ENCODE measurements at places on chromosomes 11 and 22.

DNA sequence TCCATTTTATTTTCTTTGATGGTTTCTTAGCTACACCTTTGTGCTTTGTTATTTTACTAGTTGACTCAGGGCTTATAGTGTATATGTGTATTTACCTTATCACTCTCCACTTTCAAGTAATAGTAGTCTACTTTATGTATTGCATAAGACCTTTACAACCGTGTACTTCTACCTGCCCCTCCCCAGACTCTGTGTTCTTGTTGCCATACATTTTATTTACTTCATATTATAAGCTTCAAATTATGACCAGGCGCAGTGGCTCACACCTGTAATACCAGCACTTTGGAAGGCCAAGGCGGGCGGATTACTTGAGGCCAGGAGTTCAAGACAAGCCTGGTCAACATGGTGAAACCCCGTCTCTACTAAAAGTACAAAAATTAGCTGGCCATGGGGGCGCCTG, 28.2 kb upstream of the CTSD start:
- DNase-seq, result no peak

DNA sequence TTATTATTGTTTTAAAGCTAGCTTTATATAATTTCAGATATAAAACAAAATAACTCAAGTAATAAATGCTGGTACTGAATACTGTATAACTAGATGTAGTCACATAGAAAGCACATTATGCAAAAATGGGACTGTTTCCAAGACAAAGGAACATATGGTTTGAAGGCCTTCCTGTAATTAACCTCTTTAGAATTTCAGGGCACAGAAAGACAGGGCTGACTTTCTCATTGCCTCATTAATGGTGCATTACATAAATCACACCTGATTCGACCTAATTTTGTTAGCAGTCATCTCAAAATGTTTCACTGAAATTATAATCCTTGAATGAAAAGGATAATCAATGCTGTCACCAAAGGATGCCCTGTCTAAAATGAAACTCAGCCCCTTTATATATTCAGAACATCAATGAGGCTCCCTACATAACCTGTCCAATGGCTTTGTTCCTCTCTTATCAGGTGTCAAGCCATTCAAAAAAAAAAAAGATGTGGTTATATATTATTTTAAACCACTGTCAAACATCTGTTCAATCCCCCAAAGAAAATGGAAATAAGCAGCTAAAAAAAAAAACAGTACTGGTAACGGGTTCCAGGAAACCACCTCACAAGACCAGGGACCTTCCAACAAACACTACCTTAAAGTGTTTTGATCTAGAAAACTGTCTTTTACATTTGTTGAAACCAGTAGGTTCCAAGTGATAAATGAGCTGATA, 77.4 kb downstream of the FAM168A start:
- DNase-seq, result no peak

- no peak for DNase-seq
These were observed 4.2 kb upstream of the ME3 start for GRCh38 chr11:86676533-86677154.

GRCh38 chr11:27205250-27205649, 157.8 kb downstream of the CCDC34 start:
- no peak for DNase-seq

GRCh38 chr11:45073685-45074141, 72.7 kb upstream of the PRDM11 start:
- DNase-seq, result peak; percentile 33

- DNase-seq, result no peak
These were observed 2.0 kb downstream of the IGHMBP2 start for GRCh38 chr11:68905421-68906360.

- DNase-seq, result no peak
These were observed 167.8 kb downstream of the RRAS2 start for GRCh38 chr11:14190992-14191778.

GRCh38 chr22:27554841-27555456, 246.6 kb downstream of the MN1 start:
- no peak for DNase-seq

DNA sequence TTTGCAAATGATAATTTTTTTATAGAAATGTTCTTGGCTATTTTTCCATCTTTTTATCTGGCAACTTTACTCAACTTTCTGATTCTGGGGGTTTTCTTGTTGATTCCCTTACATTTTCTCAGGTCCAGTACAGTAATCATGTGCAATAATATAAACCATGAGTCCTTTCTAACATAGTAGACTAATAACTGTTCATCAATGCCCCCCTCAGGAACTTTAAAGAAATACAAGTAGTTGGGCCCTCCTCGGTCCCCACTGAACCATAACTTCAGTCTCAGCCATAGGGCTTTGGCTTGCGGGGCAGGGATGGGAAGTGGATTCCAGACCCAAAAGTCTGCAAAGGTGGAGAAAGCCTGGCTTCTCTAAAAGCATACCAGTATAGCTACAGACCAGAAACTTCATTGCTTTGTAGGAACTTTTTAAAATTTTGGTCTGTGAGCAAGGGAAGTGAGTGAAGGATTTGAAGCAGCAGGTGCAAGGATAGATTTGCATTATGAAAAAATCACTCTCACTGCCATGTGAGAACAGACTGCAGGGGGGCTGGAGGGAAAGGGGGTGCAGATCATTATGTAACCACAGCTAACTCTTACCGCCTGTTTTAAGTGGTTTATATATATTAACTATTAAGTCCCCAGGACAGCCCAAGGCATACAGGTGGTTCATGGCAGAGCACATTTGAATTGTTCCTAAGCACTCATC, 10.4 kb upstream of the TUB start:
- no peak for DNase-seq

DNA sequence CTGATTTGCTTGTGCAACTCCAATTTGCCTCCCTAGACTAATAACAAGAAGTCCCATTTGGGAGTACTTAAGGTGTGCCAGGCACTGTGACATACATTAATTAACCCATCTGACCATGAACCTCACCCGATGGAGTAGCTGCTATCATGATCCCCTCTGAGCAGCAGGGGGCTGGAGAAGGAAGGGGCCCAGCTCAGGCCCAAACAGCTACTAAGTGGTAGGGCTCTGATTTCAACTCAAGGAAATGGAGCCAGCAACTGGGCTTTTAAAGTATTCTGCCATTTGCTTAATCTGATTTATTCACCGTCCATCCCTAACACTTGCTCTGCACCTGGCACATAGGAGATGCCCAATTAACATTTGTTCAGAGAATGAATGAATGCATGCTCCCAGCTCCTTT, 1.2 kb downstream of the CRYBB1 start:
- no peak for DNase-seq

DNA sequence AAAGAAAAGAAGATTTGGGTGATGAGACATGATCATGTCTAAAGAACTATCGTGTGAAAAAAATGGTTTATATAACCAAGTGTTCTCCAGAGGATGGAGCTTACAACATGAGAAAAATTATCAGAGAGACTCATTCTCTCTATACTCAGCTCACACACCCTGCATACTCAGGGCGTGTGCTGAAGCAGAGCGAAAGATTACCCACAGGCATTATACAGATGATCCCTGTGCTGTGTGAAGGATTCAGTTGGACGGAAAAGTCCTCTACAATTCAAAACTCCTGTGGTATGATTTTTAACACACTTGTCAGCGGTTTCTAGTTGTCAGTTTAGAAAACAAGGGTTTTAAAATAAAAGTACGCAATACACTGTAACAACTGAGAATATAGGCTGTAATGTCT, 267.3 kb downstream of the DLG2 start:
- no peak for DNase-seq

DNA sequence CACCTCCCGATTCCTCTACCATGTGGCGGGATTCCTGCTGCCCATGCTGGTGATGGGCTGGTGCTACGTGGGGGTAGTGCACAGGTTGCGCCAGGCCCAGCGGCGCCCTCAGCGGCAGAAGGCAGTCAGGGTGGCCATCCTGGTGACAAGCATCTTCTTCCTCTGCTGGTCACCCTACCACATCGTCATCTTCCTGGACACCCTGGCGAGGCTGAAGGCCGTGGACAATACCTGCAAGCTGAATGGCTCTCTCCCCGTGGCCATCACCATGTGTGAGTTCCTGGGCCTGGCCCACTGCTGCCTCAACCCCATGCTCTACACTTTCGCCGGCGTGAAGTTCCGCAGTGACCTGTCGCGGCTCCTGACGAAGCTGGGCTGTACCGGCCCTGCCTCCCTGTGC, 10.5 kb downstream of the CXCR5 start:
- DNase-seq, result no peak

GRCh38 chr11:63010934-63011439, 4.7 kb downstream of the SLC22A8 start:
- DNase-seq, result no peak

- DNase-seq, result no peak
These were observed 13.5 kb downstream of the TCIRG1 start for GRCh38 chr11:68052137-68052873.

- no peak for DNase-seq
These were observed 9.8 kb upstream of the TAGLN start for GRCh38 chr11:117189191-117189940.

DNA sequence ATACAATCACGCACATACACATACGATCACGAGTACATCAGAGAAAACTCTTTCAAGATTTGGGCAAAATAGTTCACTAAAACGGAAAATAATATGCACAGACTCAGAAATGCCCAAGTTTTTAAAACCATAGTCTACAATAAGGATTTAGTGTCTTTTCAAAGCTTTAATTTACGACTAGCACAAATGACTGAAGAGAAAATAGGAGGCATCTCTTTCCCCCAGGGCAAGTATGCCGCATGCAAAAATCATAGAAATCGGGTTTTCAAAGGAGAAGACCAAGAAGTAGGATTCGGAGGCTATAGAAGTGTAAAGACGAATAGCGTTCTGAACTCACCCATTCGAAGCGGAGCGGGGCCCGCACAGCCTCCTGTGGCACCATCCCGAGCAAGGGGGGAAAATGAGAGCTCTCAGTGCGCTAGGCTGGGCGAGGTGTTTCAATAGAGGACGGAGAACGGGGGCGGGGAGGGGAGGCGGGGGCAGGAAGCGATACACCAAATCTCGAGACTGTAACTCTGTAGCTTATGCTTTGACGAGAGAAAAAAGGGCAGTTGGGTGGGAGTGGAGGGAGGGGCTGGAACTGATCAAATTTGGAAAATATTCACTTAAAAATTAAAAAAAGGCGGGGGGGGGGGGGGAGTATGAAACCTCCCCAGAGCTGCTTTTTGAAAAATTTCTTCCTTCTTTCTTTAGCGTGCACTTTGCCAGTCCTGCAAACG, 15.8 kb downstream of the BLID start:
- peak; percentile 21 for DNase-seq

DNA sequence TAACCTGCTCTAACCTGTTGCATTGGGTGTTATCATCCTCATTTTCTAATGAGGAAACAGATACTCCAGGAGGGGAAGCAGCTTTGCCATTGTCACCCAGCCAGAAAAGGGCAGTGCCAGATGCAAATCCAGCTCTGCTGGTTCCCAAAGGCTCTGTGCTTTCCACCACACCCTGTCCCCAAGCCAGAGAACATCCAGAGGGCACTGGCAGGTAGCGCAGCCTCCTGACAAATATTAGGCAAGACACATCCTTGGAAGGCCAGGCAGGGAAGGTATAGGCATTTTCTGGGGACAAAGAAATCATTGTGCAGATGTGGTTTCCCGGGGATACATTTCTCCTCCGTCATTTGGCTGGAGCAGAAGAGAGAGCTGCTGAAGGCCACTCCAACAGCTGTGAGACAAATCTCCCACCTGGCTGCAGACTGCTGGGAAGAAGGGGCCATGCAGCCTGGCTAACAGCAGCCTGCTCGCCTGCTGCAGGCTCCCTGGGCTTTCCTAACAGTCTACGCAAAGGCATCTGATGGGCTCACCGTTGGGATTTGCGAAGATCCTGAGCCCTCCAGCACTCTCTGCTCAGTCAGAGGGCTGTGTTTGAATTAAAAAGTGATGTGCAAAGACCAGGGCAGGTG, 93.9 kb upstream of the PITPNB start:
- DNase-seq, result no peak

GRCh38 chr11:43245466-43245865, 66.3 kb upstream of the API5 start:
- DNase-seq, result no peak

- no peak for DNase-seq
These were observed 53.8 kb downstream of the BUD13 start for GRCh38 chr11:116718955-116719501.

GRCh38 chr22:19289475-19290161, 1.9 kb downstream of the CLTCL1 start:
- DNase-seq, result no peak

GRCh38 chr22:20405291-20405930, 11.5 kb downstream of the ZNF74 start:
- DNase-seq, result no peak

- DNase-seq, result no peak
These were observed 350.1 kb upstream of the C11orf87 start for GRCh38 chr11:109071712-109072524.

DNA sequence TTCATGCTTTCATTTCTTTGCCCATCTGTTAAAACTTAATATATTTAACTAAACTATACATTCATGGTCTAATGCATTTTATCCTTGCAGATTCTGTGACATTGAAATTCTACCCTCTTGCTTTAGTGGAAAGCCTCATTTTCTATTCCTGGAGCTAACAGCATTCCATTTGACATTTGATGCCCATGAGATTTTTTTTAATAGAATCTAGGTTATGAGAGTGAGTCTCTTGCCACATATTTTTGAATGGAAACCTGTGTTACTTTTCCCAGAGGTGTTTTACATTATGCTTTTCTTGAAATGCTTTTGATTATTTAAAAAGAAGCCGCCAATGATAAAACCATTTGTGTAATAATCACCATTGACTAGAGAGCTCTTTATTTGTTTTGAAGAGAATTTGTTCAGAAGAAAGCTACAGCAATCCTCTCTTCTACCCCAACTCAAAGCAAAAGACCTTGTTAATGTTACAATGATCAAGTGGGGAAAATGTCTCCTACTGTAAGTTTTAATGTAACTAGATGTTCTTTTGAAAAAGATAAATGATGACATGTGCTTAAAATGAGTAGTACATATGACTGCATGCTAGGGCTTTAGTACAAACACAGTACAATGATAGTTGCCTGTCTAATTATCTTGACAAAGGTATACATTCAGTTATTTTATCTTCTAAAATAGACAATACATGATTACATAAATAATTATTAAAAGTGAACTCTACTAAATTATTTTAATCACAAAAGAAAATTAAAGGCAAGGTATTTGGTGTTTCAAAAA, 67.3 kb downstream of the GAS2 start:
- no peak for DNase-seq

DNA sequence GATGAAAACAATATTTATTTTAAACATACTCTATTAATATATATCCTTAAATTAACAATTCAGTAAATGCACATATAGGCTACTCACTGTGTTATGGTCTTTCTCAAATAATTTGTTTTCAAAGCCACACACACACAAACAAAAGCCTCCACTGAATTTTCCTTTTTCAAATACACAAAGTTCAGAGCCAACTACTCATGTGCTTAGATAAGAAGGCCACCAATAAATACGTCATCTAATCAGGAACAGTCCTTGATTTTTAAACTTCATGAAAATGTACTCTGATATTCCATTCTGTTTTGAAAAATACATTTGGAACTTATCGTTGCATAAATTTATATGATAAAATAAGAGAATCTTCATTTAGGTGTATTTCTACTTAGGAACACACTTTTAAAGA, 26.0 kb downstream of the KBTBD3 start:
- no peak for DNase-seq

- DNase-seq, result no peak
These were observed 16.5 kb downstream of the TUB start for GRCh38 chr11:8097468-8097867.

GRCh38 chr22:36796552-36797175, 20.2 kb downstream of the PVALB start:
- DNase-seq, result no peak

All from activated naive CD4-positive, alpha-beta T cell treated with anti-CD3 and anti-CD28 coated beads, Interleukin-2, amount 10 ng/mL, durations not matched to agents 7 days and 5 days (primary cell).